ENCODE measurements at places on chromosomes 5 and 9.

- DNase-seq = no peak
Observed at GRCh38 chr5:150542933-150543445, 35.1 kb downstream of the NDST1 start.

DNA sequence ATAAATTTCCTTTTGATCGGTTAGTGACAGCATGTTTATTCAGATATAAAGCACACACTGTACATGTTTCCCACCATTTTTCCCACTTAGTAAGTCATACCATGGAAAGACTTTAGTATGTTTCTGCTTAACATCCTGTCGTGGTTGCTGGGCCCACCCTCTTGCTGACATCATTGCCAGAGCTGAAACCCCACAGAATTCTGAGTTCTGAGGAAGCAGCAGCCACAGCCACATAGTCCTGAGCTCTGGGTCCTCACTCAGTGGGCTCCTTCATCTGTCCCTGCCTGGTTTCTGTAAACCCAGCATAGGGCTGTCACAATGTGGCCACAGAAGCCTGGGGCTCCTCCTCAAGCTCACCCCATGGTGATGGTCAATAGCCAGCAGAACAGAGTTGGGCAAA lies 441.5 kb downstream of the ENC1 start:
- DNase-seq = no peak

- no peak for DNase-seq
Observed at GRCh38 chr5:145104106-145104505, 731.0 kb downstream of the PRELID2 start.

DNA sequence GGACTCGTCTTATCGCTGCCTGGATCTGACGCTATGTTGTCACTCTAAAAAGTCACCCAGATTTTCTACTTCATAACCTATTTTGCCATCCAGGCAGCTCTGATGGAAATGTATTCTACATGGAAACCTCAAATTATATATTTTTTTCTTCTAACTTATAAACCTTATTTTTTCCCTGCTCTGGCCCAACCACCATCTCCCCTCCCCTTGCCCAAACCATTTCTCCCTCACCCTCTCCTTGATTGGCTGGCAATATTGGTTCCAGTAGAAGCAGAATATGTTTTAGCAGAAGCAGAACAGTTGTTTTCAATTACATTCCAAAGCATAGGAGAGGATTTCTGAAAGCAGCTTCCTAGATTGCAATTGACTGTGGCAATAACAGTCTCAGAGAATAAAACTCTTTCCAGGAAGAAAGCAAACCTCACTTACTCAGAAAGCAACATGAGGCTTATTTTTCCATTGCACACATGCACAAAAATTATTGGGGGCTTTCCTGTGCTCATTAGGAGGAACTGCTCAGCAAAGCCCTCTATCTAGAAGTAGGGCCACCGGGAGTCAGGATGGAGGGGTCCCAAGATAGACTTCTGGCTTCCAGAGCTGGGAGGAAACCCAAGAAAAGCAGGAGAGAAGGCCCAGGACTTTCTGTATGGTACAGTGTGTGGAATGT lies 191.8 kb downstream of the ESM1 start:
- no peak for DNase-seq

- no peak for DNase-seq
Observed at GRCh38 chr9:70444904-70445303, 30.4 kb upstream of the KLF9 start.

DNA sequence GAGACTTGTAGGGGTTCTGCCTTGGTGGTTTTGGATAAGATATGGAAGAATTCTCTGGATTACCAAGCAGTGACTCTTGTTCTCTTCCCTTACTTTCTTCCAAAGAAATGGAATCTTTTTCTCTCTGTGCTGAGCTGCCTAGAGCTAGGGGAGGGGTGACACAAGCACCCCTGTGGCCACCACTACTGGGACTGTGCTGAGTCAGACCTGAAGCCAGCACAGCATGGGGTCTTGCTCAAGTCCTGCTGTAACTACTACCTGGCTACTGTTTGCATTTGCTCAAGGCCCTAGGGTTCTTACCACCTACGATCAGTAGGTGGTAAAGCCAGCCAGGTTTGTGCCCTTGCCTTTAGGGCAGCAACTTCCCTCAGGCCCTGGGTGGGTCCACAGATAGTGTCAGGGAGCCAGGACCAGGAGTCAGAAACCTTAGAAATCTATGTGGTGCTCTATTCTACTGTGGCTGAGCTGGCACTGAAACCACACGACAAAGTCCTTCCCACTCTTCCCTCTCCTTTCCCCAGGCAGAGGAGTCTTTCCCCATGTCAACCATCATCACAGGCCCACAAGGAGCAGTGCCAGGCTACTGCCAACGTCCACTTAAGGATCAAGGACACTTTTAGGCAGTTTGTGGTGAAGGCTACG lies 53.8 kb downstream of the SREK1 start:
- DNase-seq = no peak

DNA sequence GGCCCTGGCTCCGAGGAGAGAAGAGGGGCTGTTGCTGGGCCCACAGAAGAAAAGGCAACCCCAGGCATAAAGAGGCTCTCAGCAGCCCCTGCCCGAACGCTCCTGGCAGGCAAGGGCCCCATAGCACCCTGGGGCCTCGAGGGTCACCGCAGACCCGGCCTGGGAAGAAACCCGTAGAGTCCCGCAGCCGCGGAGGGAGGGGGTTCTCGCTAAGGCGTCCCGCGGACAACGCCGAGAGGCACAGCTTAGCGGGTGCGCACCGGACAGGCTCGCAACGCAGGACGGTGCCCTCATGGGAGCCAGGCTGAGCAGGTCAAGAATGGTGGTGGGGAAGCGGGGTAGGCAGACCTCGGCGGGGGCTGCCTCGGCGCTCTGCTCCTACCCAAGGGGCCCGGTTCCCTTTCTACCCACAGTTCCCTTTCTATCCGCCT lies 6.7 kb downstream of the PITX1 start:
- no peak for DNase-seq

GRCh38 chr9:137461663-137462395 lies 2.7 kb upstream of the NSMF start:
- DNase-seq = no peak

DNA sequence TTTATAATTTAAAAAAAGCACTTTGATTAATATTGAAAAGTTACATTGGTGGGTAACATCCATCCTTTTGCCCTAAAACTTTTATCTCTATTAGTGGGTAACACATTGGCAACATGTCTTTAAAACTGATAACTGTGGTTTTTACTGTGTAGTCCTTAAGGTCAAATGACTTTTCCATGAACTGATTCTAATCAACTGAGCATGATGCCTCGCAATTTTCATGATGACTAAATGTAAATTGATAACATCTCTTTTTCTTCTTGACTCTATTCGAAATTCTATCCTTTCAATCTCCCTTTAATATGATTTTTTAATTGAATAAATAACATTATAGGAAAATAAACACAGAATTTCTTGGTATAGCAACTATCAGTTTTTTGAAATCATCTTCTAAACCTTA lies 6.3 kb upstream of the IL5 start:
- DNase-seq = no peak

GRCh38 chr5:107396351-107396690 lies 274.4 kb downstream of the EFNA5 start:
- DNase-seq = no peak

GRCh38 chr9:136732444-136733178 lies 10.1 kb downstream of the LCN10 start:
- DNase-seq = no peak

DNA sequence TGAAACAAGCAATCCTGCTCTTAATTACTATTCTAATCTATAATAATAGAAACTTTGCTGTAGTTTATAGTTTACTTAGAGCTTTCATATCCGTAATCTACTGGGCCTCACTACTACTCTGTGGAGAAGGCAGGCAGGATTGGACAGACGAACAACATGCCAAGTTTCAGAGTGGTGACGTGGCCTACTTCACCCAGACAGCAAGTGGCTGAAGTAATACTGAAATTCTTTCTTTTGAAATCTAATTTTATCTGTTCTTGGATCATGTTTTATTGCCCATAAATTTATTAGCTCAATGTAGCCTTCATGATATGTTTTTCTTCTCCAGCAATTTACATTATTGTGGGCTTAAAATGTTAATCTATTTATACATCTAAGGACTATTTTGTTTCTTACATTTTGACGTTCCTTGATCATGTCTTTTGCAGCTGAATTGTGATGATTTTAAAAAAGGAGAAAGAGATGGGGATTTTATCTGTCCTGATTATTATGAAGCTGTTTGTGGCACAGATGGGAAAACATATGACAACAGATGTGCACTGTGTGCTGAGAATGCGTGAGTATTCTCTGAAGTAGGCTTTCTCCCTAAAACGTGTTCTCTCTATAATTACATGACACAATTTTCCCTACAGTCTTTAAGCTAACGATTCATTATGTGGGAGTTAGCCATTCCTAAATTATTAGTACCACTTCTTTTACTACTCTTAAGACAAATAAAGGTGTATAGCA lies 22.4 kb downstream of the SPINK5 start:
- no peak for DNase-seq

DNA sequence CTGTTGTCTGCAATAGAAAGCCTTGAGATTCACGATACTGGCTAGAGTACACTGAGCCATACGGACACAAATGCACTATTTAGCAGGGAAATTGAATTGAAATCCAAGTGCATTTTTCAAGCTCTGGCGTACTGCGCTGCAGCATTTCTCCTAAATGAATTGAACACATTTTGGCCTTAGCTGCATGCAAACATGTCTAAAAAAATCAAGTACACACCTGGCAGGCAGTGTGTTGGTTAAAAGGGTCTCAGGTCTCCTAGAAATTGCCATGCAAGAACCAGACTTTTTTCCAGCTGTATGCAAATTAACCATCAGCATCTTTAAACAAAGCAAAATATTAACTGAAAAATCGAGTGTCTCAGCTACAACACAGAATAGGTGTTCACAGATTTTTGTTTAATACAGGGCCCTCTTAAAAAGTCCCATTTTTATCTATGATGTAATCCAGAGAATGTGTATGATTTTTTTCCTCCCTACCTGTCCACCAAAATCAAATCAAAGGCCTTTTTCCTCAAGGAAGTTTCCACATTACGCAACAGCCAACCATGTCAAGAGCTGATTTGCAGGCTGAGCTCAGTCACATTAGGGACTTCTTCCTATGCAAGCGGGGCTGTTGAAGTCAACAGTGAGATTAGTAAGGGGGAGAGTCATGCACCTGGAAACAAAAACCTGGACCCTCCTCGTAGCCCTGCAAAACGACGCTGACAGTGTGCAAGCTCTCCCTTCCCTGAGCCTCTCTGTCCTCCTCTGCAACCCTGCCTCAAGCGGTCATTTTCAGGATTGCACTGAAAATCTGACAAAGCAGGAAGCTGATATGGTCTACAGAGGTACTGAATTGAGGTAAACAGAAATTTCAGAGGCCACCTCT lies 14.1 kb upstream of the SFXN1 start:
- DNase-seq = no peak

- no peak for DNase-seq
Observed at GRCh38 chr9:136726631-136727191, 14.3 kb downstream of the DIPK1B start.

GRCh38 chr9:37508834-37509206 lies 23.1 kb downstream of the POLR1E start:
- DNase-seq = no peak

GRCh38 chr9:106127776-106128175 lies 433.4 kb downstream of the TMEM38B start:
- no peak for DNase-seq

- DNase-seq = no peak
Observed at GRCh38 chr5:180975338-180975737, 13.3 kb upstream of the BTNL3 start.

DNA sequence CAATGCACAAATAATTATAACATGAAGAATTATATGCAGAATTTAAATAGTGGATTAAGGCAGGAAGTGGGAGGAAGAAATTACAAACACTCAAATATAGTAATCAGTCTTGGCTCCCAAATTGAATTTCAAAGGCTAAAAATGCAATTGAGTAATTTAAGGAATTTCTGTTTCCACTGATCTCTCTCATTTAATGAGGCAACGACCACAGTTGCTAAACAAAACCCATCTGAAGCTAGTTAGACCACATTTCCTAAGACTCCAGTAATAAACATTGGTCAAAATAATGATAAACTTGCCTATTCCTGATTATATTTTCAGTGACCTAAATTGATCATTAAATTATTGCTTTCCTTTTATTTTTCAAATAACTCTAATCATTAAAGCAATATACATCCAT lies 174.3 kb upstream of the GRIN3A start:
- DNase-seq = no peak

- DNase-seq = no peak
Observed at GRCh38 chr9:35495984-35496383, 6.1 kb downstream of the RUSC2 start.

DNA sequence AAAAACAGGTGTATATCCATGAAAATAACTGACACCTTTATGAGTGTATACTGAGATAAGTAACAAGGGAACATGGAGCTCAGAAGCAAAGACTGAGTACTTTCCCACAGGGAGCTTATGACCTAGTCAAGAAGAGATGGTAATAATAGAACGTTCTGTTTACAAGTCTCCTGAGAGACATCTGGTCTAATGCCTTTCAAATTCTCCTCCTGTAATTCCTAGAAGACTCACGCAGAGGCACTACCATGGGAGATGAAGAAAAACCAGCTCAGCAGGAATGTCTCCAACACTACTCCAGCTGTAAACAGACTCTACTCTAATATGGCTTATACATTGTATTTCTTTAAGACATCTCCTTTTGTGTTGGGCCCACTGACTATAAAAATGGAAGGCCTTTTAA lies 503.6 kb upstream of the TUSC1 start:
- DNase-seq = no peak

GRCh38 chr5:158143081-158143480 lies 284.1 kb upstream of the CLINT1 start:
- no peak for DNase-seq

GRCh38 chr5:32869216-32869615 lies 158.1 kb downstream of the NPR3 start:
- DNase-seq = peak; percentile 7

DNA sequence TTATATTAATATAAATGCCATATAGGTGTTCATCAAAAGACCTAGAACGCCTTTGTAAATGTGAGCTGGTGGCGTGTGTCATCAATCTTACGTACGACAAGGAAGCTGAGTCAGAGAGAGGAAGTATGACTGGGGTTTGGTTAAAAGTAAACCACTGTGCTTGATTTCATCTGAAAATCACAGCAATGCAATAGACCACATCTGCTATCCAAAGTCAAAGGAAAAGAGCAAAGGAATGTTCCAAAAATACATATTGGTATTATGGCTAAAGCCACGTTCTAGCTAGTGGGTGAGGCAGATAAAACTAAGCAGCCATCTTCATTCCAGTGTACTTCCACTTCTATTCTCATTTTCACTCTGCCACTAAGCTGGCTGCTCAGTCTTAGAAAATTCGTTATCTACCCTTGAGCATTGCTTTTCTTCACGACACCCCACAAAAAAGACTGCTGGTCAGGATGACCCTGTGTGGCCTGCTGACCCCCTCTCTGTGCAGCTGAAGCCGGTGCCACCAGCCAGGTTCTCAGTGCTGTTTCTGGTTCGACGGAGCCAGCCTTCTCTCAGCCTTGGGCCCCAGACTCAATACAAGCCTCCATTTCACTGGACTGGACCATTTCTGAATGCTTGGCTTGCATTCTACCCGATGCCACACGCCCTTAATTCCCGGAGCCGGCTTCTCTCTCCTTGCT lies 23.8 kb downstream of the SHC3 start:
- DNase-seq = peak; percentile 71

Measured in AG04450 (cell line).